CD4-positive, alpha-beta T cell treated with Interleukin-12 subunit alpha and Interleukin-12 subunit beta, for 1 hour (primary cell): ENCODE measurements at places on chromosomes 5 and 9.

- DNase-seq: no peak
Measured at GRCh38 chr5:149210225-149210624, 61.4 kb upstream of the AFAP1L1 start.

DNA sequence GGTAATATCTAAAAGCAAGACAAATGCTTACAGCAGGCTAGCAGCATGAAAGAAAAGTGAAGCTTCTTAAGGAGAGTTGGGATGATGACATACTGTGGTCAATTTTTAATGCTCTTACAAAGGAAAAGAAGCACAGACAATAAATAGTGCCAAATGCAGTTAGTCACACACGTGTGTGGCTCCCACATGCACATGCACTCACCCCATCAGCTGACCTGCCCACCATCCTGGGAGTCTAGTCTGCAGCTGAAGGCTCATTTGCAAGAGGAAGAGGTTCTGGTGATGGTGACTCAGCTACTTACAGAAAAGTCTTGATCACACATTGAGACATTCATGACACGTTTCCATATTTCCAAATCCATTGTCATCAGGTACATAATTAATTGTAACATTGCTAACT lies 129.3 kb downstream of the MRPL36 start:
- no peak for DNase-seq

GRCh38 chr9:14417237-14417636 lies 103.3 kb upstream of the NFIB start:
- no peak for DNase-seq

DNA sequence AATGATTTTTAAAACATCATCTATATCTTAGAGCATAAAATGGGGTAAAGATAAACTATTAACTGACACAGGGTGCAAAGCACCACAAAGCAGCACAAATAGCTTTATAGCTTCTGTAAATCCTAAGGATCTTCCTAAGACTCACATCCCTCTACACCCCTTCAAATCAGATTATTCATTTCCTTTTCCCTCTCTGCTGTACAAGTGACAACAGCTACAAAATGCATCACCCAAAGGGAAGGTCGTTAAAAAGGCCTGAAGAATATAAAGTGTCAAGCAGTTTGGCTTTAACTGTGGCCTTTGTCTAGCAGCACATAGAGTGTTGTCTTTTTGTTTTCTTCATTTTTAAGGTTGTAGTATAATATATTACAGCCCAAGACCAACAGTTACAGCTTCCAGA lies 422.1 kb downstream of the PDE4D start:
- no peak for DNase-seq

GRCh38 chr5:150294551-150295071 lies 5.0 kb upstream of the CAMK2A start:
- DNase-seq: no peak

DNA sequence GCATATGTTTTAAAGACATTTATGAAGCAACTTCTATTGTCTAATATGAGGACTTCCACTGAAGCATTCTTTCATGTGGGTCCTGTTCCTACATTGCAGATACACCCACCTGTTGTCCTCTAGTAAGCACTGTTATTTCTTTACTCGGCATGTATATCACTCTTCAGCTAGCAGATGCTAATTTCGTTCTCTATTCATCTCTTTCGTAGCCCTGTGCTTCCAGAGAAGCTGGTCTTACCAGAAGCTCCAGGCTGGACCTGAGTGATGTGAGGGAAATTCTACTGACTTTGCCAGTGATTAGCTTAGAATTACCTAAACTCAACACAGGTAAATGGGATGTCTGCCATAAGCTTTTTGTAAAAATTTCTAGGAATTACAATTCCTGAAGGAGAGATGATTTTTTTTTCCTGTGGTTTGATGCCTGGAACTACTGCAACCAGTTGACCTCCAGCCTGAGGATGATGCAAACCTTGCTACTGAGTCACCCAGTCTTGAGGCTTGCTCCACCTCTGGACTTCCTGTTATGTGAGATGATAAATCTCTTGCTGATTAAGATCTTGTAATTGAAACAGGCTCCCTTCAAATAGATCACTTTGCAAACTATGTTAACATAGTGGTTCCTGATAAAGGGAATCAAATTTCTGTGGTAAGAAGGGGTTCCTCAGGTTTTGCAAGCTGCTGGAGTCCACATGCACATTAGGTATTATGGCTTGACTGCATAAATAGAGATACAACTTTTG lies 52.2 kb upstream of the SPINK5 start:
- DNase-seq: no peak

DNA sequence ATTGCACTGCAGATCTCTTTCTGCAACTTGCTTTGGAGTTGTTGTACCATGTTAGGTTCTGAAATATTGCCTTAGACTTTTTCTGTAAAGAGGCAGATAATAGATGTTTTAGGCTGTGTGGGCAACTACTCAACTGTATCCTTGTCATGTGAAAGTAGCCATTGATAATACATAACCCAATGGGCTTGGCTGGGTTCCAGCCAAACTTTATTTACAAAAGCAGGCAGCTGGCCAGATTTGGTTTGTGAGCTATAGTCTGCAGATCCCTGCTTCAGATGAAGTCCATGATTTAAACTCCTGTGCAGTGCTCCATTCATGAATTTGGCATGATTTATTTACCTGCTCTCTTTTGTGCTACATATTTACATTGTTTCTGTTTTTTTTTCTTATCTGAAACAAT lies 300.4 kb downstream of the IRX2 start:
- DNase-seq: no peak

GRCh38 chr9:89953824-89954615 lies 349.2 kb downstream of the GADD45G start:
- no peak for DNase-seq

GRCh38 chr5:101532430-101532829 lies 629.3 kb upstream of the ST8SIA4 start:
- DNase-seq: no peak

DNA sequence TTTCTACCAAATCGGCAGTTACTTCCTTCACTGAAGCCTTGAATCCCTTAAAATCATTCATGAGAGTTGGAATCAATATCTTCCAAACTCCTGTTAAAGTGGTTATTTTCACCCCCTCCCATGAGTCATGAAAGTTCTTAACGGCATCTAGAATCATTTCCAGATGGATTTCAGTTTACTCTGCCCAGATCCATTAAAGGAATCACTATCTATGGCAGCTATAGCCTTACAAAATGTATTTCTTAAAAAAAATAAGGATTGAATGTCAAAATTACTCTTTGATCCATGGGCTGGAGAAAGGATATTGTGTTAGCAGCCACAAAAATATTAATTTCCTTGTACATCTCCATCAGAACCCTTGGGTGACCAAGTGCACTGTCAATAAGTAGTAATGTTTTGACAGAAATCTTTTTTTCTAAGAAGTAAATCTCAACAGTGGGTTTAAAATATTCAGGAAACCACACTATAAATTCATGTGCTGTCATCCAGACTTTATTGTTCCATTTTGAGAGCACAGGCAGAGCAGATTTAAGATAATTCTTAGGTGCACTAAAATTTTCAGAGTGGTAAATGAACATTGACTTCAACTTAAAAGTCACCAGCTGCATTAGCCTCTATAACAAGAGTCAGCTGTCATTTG lies 767.7 kb downstream of the DTWD2 start:
- DNase-seq: no peak

GRCh38 chr9:76451234-76451633 lies 7.7 kb upstream of the GCNT1 start:
- DNase-seq: no peak

- no peak for DNase-seq
Measured at GRCh38 chr9:36642817-36643216, 70.1 kb downstream of the MELK start.

GRCh38 chr5:127243011-127243410 lies 47.6 kb upstream of the MEGF10 start:
- no peak for DNase-seq

DNA sequence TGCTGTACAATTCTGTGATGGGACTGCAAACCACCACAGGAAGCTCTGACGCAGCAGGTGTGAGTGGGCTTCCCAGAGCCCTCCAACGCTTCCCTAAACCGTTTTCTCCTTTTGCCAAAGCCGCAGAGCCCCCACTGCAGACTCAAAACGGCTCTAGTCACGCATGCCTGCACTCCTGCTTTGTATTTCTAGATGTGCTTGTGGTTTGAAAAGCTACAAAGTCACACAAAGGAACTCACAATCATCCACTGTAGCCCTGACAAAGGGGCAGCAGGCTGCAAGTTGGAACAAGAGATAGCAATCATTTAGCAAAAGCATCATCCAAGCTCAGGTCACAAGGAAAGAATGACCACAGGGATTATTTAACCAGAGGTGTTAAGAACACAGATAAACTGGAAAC lies 79.3 kb downstream of the PTPN3 start:
- no peak for DNase-seq

DNA sequence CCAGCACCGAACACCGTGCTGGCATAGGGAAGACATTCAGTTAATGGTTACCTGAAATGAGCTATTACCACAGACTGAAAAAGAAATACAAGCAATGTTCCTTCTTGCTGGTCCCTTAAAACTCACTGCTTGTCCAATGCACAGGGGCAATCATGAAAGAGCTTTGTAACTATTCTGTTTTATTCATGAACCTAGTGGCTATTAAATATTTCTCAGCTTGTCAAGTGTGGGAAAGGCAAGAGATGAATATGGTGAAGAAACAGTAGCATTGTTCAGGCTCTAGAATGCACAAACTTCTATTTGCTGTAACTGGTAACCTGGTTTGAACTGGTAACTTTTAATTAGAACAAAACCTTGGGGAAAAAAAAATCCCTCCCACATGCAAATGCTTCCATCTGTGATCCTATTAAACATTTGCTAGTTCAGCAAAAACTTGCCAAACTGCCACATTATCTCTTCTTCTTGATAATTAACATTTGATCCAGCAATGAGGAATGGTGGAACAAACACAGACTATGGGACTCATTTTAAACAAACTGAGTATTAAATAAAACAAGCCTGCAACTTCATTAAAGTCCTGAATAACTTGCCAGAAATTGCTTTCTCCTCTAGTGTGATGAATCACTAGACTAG lies 36.1 kb downstream of the YIPF5 start:
- DNase-seq: no peak

DNA sequence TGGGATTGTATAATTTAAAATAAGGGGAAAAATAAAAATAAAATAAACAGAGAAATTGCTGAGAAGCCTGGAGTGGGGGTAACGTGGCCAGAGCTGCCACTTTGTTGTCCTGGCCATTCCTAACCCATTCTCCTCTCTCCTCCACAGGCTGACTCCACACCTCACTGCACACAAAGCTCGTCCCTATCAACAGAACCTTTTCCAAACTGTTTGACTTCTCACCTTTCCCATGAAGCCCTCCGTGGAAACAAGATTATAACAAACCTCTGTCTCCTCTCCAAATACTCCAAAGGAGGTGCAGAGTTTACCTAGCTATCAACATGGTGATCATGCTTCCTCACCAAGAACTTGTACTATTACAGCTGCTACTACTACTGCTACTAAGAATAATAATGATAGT lies 151.1 kb downstream of the GLIS3 start:
- no peak for DNase-seq

GRCh38 chr5:120533581-120533980 lies 69.5 kb downstream of the PRR16 start:
- no peak for DNase-seq

GRCh38 chr5:148713735-148714508 lies 59.6 kb upstream of the HTR4 start:
- no peak for DNase-seq

DNA sequence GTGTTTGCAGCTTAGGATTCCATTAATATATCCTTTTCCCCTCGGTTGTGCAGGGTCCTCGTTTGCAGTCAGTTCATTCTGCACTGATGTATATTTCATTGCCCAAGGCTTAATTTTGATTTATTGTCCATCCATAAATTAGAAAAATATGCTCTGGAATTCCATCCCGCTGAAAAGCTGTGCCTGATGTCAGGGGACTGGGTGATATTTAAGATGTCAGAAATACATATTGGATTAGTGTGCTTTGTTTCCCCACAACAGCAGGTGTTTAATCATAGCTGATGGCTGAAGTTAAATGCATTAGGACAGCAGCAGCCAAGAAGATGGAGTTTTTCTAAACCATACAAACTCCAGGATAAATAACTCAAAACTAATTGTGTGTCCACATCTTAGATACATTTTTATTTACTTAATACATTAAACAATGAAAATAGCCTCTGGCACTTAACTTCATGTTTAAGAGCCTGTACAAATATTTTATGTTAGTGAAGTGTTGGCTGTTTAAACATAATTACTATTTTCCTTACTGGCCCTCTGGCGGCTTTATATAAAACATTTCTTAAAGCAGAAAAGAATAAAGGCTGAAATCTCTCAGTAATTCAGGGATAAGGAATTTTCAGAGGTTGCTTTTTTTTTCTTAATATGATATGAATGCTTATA lies 170.4 kb upstream of the TBCA start:
- DNase-seq: no peak

DNA sequence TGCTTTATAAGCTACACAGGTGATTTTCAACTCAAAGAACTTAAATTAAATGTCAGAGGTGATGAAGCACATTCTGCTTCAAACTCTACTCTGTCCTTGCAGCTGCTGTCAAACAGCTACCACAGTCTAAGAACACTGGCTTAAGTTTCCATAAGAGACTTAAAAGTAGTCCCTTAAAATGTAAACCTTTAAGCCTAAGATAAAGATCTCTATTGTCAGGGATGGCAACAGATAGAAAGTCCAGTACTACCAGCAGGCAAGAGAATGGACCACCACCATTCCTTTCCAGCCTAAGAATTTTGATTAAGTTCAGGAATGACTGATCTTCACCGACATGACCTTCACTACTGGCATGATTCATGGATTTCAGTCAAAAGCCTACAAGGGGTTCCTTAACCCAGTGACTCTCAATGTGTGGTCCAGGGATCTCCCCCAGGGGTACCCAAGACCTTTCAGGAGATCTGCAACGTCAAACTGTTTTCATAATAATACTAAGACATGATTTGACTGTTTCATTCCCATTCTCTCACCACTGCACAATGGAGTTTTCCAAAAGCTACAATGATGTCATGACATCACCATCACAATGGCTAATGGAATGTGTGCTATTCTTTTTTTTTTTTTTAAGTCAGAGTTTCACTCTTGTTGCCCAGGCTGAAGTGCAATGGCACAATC lies 41.1 kb upstream of the PLPP6 start:
- DNase-seq: no peak
